ENCODE measurements at places on chromosomes 4 and X.

GRCh38 chr4:113744667-113745240 lies 16.8 kb downstream of the CAMK2D start:
- no peak for DNase-seq

DNA sequence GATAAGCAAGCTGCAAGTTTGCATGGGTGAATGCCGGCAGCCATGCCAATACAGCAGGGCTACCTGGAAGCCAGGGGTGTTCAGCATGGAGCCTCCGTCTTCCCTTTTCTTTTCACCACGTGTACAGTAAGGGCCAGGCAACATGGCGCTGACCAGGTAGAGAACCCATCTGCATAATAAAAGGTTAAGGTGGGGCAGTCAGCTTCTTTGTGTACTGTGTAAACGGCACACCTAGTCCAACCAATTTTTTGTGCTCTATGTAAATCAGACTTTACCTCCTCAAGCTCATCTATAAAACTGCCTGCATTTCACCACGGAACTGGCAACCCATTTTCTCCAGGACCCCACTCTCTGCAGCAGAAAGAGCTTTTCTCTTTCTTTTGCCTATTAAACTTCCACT lies 286.8 kb upstream of the VCX3A start:
- DNase-seq: no peak

- DNase-seq: no peak
Observed at GRCh38 chrX:45324941-45325340, 124.3 kb upstream of the DIPK2B start.

GRCh38 chr4:86129546-86129945 lies 230.3 kb downstream of the MAPK10 start:
- DNase-seq: no peak

DNA sequence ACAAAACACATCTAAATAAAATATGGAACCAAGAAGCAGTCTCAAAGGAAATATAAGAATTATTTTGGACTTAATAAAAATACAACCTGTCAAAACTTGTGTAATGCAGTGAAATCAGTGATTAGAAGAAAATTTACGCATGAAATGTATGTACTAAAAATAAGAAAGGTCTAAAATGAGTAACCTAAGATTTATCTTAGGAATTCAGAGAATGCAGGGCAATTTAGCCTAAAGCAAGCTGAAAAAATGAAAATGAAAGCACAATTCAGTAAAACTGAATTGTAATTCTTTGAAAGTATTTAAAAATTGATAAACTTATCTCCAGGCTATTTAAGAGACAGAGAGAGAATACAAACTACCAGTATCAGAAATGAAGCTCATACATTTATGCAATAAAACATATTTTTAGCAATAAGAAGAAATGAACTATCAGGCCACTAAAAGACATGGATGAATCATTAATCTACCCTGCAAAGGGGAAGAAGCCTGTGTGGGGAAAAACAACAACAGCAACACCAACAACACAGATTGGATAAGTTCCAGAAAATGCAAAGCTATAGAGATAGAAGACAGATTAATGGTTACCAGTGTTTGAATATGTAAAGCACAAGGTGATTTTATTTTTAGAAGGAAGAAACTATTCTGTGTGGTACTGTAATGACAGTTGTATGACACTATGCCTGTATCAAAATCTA lies 442.0 kb upstream of the ADGRL3 start:
- no peak for DNase-seq

- no peak for DNase-seq
Observed at GRCh38 chr4:139509727-139510410, 46.1 kb downstream of the SETD7 start.

DNA sequence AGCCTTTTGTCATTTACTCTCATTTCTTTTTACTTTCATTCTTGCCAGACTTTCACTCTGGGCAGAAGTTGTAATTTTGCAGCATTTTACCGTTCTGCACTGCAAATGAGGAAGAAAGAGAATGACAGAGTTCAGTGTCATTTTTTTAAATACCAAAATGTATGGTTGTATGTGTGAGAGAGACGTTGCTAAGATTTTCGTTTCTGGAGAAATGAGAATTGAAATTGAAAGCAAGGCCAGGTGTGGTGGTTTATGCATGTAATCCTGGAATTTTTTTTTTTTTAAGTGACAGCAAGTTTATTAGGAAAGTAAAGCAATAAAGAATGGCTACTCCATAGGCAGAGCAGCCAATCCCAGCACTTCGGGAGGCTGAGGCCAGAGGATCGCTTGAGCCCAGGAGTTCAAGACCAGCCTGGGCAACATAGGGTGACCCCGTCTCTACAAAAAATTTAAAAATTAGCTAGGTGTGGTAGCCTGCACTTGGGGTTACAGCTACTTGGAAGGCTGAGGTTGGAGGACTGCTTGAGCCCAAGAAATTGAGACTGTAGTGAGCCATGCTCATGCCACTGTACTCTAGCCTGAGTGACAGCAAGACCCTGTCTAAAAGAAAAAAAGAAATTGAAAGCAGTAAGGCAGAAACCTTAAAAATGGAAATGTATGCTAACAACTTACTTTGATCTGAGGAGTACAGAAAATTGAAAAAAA lies 12.9 kb downstream of the DCK start:
- no peak for DNase-seq

- peak; percentile 65 for DNase-seq
Observed at GRCh38 chrX:69323786-69324720, 158.8 kb upstream of the PJA1 start.

GRCh38 chrX:86021652-86022289 lies 25.6 kb downstream of the CHM start:
- DNase-seq: no peak

GRCh38 chr4:182056866-182057265 lies 186.3 kb upstream of the TENM3 start:
- DNase-seq: no peak

- no peak for DNase-seq
Observed at GRCh38 chr4:32112891-32113290, 1392.7 kb downstream of the PCDH7 start.

- no peak for DNase-seq
Observed at GRCh38 chr4:155529716-155530115, 136.9 kb upstream of the GUCY1A1 start.

DNA sequence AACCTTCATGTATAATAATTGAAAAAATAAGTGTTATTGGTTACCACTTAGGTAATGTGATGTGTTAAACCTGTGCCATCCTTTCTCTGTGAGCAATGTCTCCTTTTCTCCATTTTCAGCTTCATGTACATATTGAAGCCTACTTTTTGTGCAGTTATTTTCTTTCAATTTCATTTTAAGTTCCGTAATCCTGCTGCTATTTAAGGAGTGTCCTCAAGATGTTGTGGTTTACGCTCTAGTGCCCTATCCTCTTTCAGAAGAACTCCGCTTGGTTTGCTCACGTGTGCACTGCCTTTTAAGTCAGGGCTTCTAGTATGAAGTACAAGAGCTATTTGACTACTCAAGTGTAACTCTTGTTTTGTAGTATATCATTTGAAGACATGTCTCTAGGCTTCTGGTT lies 2253.2 kb upstream of the TENM3 start:
- DNase-seq: no peak

DNA sequence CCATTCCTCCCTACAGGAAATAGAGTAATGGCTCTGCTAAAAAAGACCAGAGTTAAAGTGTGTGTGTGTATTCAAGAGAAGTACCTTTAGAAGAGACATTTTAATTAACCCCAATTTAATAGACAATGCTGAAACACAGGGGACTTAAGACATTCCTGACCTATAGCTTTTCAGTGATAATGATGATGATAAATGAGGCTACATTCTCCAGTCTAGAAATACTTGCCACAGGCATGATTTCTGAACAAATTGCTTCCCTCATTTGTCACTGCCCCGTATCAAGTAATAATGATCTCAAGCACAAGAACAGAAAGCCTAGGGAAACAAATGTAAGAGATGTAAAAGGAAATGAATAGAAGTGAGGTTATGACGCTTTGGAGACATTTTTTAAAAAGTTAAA lies 117.1 kb downstream of the UNC5C start:
- no peak for DNase-seq

GRCh38 chr4:98470366-98470765 lies 188.0 kb downstream of the TSPAN5 start:
- DNase-seq: no peak

- DNase-seq: no peak
Observed at GRCh38 chrX:54564936-54565335, 34.9 kb downstream of the GNL3L start.

DNA sequence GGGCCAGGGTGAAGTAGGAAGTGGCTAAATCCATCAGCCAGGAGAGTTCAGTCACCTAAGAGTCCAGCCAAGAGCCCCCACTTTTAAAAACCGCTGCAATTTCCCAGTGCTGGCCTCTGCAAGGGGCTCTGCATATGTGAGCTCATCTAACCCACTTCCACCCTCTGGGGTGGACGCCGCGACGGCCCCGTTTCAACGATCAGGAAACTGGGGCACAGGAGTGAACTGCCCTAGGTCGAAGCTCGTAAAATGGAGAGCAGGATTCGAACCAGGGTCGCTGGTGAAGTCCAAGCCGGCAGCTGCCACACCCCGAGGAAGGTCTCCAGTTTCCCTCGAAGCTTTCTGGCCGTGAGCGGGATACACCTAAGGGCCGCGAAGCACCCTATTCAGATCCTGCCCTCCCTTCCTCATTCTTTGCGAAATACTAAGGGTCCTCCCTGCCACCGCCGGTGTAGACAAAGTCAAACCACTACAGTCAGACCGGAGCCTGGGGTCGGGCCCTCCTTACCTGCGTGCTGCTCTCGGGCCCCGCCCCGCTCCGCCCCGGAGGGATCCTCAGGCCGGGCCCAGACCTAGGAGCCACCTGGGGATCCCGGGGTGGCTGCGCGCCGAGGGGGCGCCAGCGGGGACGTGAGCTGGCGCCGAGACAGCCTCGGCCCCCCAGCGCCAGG lies 446 bp downstream of the EVC2 start:
- DNase-seq: peak; percentile 83

- DNase-seq: no peak
Observed at GRCh38 chrX:26783512-26784225, 567.7 kb downstream of the MAGEB5 start.

- no peak for DNase-seq
Observed at GRCh38 chr4:68344049-68344448, 5.8 kb downstream of the YTHDC1 start.
